ENCODE measurements at places on chromosomes 4 and X. TPM values are rescaled to one million over a fixed set of nuclear protein-coding genes. Genes with fewer than 3 reads are reported as not detected.

PAGE2B gene
- total RNA-seq = not detected

L1CAM gene
- total RNA-seq = 24.6 TPM

CCKAR gene
- total RNA-seq = not detected

ARSJ gene
- 12.8 TPM for total RNA-seq

OTUD6A gene
- total RNA-seq = not detected

MTNR1A gene
- total RNA-seq = not detected

PPP1R2C gene
- total RNA-seq = not detected

ASMTL gene
- 15.8 TPM for total RNA-seq

BCAP31 gene
- 150 TPM for total RNA-seq

IRF2 gene
- total RNA-seq = 16.3 TPM

FBXO8 gene
- total RNA-seq = 16.4 TPM

P2RY4 gene
- total RNA-seq = not detected

PRSS12 gene
- 1.5 TPM for total RNA-seq

RBMXL3 gene
- total RNA-seq = not detected
